ENCODE measurements at places on chromosomes 16 and 17.

GRCh38 chr17:63819585-63820537, 7.4 kb upstream of the PSMC5 start:
- DNase-seq = no peak

DNA sequence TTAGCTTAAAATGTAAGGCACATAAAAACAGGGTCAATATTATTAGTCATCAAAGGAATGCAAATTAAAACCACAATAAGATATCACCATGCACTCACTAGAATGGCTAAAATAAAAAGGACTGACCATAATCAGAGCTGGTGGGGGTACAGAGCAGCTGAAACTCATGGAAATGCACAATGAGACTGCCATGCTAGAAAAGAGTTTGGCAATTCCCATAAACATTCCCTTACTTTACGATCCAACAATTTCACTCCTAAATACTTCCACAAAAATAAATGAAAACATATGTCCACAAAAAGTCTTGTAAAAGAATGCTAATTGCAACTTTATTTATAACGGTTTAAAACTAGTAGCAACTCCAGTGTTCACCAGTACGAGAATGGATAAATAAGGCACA, 36.1 kb upstream of the ERCC4 start:
- DNase-seq = no peak

DNA sequence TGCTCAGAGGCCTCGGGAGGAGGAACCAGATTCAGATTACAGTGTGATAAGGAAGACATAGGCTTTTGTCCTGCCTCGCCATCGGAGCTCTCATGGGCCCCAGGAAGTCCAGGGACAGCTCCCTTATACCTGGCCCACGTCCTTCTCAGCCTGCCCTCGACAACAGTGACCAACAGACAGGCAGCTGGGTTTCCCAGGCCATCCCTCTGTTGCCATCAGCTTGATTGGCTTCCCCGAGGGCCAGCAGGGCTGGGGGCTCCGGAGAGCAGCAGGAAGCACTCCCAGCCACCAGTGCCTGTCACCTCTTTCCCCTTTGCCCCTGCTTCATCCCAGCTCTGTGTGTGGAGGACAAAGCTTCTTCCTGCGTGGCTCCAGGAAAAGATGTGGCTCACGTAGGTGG, 17.6 kb downstream of the CD300A start:
- no peak for DNase-seq

- DNase-seq = no peak
These were observed 206.0 kb downstream of the IRX3 start for GRCh38 chr16:54080524-54081008.

DNA sequence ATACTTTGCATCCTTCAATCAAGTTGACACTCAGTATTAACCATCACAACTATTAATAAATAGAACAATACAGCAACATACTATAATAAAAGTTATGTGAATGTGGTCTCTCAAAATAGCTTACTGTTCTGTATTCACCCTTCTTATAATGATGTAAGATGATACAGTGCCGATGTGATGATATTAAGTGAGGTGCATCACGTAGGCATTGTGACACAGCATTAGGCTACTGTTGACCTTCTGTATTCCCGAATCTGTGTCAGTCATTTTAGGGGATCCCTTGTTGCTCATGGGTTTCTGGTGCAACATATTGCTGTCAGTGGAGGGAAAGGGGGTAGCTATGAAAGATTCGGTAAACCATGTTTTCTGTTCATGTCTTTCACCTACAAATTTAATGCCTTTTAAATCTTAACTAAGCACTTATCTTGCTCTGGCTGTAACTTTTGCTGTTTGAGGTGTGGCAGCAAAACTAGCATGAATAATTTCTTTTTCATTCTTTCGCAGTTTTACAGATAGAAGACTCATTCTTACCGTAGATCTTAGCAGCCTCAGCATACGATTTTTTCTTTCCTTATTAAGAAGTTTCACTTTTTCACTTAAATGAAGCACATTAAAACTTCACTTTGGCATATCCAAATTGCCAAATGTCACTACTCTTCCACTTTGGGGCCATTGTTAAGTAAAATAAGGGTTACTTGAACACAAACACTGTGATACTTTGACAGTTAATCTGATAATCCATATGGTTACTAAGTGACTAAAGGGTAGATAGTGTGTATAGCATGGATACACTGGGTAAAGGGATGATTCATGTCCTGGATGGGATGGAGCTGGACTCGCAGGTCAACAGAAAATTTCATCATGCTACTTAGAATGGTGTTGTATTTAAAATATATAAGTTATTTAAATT, 29.6 kb downstream of the NFAT5 start:
- no peak for DNase-seq

DNA sequence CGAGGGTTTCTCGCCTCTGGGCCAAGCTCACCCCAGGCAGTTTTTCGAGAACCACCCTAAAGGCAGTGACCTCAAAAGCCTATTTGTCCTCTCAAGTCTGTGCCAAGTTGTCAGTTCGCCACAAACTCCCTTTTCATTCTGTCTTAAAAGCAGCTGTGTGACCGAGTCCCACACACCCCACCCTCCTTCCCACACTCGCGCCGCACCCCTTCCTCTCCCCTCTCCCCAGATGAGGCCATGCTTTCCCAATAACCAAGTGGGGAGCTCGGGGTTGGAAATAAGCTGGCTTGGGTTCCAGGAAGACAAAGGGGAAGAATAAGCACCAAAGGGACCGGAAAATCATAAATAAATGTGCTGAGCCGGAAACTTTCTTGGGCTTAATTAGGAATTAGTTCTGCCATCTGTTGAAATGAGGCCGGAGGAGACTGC, 36.7 kb downstream of the GRIN2C start:
- DNase-seq = no peak

- no peak for DNase-seq
These were observed 18.9 kb upstream of the HERPUD1 start for GRCh38 chr16:56912746-56913708.

- no peak for DNase-seq
These were observed 99.6 kb downstream of the SOCS1 start for GRCh38 chr16:11156401-11156800.

DNA sequence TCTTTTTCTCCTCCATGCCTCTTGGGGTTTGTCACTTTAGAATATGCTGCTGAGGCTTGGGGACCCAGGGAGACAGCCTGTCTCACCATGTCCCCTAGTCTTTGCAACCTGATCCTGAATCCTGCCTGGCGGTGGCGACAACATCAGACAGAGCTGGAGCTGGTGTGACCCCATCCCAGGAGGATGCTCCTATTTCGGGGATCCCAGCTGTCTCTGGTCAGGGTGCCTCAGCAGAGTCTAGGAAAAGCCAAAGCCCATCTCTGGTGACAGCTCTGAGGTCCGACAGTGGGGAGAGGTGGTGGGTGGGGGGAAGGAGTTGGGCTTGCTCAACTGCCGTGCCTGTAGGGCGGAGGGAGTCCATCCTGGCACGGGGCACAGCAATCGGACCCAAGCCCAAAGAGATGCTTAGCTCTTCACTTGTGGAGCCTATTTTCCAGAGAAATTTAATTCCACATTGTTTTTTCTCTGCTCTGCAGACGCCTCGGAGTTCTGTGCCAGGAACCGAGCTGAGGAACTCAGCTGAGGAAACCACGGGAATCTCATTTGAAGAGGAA, 10.3 kb upstream of the TNS4 start:
- no peak for DNase-seq

DNA sequence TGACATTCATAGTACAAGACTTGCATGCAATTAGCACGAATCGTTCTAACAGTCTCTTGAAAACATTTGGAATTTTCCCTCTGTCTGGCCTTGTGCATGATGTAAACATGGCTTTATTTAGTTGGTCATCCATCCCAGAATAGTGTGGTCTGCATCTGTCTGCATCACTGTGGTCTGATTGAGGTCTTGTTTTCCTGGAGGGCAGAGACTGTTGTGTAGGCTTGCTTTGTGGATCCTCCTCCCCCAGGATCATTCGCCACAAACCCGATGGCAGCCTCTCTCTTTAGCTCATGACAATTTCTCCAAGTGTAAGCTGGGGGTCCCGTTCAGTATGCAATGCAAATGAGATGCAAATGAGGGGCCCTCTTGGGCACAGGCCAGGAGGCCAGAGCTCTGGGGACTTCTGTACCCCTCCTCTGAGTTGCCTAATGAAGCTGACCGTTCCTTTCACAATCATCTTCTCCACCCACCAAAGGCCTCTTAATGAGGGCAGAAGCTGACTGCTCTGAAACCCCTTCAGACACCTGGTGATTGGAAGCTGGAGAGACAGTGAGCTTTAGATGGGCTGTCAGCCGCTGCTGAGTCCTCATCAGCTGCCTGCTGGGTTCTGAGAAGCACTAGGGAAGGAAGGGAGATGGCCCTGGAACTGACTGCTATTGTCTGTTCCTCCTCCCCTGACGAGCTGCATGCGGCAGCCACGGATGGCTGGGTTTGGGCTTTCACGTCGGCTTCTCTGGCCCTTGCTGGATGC, 201.2 kb upstream of the CACNG3 start:
- DNase-seq = no peak

DNA sequence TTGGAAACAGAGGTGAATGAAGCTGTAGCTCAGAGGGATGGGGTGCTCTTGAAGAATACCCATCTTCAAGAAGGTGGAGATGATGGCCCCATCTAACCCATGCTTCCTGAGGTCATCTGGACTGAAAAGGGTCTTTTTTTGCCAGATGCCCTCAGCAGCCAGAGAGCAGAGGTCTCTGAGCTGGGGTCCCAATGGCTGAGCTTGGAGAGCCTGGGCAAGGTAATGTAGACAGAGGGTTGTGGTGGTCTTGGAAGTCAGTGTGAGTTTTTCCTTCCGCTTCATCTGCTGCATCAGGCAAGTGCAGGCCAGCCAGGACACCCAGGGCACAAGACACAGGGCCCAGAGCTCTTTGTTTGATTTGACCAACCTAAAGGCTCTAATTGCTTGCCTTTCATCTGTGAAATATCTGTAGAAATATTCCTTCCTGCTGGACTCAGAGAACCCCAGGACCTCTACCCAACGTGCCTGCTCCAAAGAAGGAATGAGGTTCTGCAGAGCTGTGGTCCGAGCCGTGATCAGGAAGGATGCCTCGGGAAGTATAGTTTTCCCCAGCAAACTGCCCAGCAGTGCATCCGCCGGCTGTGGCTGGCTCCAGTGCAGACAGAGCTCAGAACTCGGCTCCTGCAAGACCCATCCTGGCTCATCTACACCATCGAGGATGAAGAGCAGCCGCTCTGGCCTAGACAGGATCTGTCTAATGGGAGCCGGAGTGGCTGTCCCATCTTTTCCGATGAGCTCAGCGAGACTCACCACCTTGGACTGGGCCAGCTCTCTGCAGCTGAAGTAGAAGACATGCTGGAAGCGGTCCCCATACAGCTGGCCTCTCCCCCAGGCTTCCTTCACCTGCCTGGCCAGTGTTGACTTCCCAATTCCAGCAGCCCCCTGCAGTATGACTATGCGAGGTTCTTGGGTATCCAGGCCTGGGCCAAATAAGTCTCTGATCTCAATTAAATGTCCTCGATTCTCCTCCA, 25.2 kb downstream of the NLRP1 start:
- no peak for DNase-seq

- DNase-seq = peak; percentile 73
These were observed 27.6 kb downstream of the STAT5B start for GRCh38 chr17:42248351-42249179.

DNA sequence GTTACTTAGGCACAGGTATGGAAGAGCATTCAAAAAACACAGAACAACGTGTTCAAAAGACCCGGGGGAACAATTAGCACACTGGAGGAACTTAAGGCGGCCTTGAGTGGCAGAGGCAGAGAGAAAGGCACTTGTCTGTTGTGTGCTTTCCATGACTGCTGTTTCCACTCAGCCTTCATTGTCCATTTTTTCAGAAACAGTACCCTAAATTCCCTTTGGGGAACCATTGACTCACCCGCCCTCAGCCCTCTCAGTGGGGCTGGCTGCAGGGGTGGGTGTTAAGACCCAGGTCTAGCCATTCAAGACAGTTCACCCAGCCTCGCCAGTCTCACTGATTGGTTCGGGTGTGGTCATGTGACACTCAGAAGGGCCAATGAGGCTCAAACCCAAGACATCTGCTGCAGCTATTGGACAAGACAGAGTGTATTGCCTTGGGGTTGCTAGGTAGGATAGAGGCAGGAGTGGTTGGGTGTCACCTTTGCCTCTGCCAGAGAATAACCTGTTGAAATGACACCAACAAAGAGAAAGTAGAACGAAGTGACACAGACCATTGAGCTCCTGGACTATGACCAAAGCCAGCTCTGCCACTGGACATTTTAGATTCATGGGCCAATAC, 19.6 kb upstream of the CEP20 start:
- DNase-seq = peak; percentile 30

GRCh38 chr17:55897301-55897700, 146.4 kb downstream of the PCTP start:
- DNase-seq = no peak

GRCh38 chr16:66426112-66427035, 721 bp upstream of the BEAN1 start:
- DNase-seq = no peak

- DNase-seq = no peak
These were observed 29.0 kb upstream of the HOXB13 start for GRCh38 chr17:48757524-48757961.

DNA sequence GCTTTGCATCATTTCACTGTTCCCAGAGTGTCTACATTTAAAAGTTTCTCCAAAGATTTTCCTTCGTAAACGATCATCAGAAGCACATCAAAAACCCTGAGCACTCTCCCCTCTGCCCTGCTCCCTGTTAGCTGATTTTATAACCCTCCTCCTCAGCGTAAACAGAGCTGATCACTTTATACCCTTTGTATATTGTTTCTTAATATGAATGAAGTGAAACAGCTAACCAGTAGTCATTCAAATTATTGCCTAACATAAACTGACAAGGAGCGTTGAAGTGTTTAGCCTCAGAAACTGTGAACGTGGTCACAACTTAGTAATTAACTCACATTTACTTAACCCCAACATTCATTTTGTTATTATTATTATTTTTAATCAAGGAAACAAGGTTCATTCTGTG, 160.0 kb upstream of the FOXF1 start:
- DNase-seq = no peak

GRCh38 chr17:1110541-1110861, 69.3 kb downstream of the ABR start:
- DNase-seq = no peak

DNA sequence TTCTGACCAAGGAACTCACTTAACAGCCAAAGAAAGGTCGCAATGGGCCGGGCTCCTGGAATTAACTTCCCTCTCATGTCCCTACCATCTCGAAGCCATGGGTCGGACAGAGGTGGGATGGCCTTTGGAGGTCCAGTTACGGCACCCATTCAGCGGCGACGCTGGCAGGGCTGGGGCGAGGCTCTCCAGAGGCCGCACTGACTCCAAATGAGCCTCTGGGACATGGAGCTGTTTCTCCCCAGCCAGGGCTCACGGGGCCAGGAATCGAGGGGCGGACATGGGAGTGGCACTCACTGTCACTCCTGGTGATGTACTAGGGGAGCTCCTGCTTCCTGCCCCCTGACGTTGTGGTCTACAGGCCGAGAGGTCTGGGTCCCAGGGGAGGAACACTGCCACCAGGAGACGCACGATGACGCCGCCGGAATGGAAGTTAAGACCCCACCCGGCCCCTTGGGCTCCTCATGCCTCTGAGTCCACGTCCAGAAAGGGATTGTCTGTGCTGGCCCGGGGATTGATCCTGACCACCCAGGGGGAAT, 60.7 kb upstream of the METRNL start:
- no peak for DNase-seq

DNA sequence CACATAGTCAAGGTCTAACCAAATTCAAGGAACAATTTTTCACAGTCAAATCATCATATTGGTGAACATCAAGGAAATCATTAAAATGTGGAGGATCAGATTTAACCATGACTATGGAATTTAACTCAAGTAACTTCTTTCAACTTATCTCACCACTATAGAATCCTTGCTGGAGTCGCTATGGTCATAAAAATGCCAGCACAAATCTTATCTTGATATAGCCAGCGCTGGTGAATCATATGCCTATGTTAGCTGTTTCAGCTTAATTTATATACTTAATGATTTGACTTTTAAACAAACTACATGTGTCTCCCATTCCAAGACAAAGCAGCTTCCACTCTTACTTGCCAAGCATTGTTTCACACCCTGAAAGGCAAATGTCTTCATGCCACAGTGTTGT, 416.4 kb downstream of the CDH11 start:
- DNase-seq = no peak
